NCI-H1092 (cell line): ENCODE measurements at places on chromosomes 6 and 20.

GRCh38 chr6:41371992-41372831 is 36.8 kb downstream of the NCR2 start:
- DNase-seq: no peak

DNA sequence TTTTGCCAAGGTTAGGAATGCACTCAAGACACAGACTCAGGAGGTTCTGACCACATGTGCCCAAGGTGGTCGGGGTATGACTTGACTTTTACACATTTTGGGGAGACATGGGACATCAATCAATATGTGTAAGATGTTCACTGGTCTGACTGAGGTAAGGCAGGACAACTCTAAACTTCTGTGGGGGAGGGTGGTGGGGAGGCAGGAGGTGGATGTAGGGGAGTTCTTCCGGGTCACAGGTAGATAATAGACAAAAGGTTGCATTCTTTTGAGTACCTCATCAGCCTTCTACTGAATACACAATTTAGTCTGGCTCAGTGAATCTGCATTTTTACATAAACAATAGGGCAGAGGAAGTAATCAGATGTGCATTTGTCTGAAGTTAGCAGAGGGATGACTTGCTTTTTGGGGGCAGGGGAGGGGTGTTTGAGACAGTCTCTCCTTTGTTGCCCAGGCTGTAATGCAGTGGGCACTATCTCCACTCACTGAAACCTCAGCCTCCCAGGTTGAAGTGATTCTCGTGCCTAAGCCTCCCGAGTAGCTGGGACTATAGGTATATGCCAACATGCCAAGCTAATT is 10.9 kb downstream of the ECHDC1 start:
- DNase-seq: no peak

GRCh38 chr20:5390720-5391119 is 74.0 kb upstream of the PROKR2 start:
- no peak for DNase-seq

- no peak for DNase-seq
Measured at GRCh38 chr20:17638835-17639407, 43.1 kb downstream of the RRBP1 start.

DNA sequence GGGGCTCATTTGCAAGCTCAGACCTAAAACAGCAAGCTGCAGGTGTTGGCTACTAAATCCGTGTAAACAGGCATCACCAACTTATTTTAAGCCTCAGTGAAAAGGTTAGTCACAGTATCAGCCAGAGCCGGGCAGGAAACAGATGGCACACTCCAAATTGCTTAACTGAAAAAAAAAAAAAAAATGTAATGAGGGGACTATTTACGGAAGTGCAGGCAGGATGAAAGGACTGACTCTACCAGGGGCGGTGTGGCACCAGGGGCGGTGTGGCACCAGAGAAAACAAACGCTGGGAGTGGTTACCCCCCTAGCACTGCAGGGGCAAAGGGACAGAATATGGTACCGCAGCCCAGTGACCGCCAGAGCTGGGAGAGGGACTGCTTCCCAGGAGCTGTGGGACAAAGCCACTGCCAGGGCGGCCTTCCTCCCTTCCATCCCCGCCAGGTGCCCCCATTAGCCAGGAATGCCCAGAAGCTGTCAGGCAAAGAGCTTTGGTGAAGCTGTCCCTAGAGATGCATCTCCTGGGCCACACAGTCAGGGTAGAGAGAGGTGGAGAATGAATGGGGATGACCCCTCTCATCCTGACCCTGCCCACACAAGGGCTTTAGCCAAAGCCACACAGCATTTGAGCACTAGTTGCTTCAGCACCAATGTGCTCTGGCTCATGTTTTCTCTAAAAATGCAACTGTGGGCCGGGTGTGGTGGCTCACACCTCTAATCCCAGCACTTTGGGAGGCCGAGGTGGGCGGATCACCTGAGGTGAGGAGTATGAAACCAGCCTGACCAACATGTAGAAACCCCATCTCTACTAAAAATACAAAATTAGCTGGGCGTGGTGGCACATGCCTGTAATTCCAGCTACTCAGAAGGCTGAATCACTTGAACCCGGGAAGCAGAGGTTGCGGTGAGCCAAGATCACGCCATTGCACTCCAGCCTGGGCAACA is 39.6 kb upstream of the GFOD1 start:
- DNase-seq: no peak

GRCh38 chr20:18255526-18255925 is 32.8 kb upstream of the ZNF133 start:
- no peak for DNase-seq

GRCh38 chr6:11282875-11283274 is 50.4 kb upstream of the NEDD9 start:
- no peak for DNase-seq

GRCh38 chr20:57251344-57251743 is 15.1 kb downstream of the BMP7 start:
- DNase-seq: no peak

DNA sequence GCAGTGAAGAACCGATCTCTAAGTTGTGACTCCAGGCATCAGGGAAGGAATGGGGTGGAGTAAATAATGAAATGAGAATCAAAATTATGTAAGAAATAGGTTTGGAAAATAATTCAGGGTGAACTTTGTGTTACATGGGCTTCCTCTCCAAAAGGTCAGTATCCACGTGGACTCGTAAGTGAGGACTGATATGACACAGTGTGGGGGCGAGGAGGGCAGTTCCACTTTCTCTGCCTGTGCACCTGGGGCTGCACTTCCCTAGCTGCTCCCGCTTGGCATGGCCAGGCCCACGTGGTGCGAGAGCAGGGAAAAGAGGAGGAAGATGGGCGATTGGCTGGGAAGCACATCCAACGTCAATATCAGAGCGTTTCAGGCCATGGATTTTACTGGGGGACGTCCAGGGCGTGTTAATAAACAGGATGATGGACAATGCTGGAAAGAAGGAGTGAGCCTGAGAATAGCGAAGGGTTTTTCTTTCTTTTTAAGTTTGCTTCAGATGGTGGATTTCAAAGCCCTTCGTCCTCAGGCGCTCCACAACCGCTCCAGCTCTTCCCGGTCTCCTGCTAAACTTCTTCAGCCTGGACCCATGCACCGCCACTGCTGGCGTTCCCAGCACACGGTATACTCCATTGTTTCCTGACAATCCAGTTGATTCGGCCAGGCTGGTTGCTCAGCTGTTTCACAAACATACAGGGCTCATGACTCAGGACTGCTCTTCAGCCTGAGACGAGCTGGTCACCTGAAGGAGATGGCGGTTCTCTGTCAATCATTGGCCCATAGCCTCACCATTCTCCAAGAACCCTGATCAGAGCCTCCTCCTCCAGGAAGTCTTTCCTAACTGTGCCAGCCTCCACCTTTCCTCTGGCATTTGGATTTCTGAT is 11.8 kb downstream of the CCR6 start:
- DNase-seq: no peak

GRCh38 chr6:138988469-138988834 is 399 bp upstream of the REPS1 start:
- DNase-seq: no peak

DNA sequence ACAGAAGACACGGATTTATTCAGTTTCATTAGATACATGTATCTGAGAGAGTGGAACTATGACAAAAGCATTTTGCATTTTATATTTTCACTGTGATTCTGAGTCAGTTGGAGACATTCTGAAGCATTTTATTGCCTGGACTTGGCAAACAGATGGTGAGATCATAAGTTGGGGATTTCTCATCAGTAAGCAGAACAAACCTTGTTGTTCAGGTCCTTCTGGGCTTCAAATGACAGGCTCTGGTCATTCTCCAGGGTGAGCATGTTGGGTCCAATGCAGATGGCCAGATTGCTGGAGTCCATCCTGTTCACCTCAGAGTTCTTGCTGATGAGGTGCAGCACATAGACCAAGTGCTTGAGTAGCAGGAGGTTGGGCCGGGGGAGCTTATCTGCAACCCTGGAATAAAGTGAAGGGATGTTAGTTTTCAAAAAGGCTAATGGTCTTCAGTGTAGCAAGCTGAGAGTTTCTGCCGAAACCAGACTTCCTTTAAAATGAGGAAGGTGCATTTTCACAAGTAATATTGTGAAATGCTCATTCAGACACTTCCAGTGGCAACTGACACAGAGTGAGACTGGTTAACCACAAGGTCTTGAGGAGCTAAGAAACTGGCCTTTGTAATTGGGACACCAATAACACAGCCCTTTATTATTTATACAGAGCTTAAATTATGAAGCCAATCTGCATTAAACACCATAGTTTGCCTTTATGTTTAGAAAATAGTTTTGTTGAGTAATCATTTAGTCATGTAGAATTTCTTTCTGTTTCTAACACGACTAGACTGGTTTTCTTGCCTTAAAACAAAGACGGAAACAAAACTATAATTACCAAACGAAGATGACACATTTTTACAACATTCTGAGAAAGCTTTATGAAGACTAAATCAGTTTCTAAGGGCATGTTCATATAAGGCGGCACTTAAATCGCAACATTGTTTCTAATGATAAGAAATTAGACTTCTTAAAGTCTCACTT is 5.6 kb downstream of the TAGAP start:
- no peak for DNase-seq

DNA sequence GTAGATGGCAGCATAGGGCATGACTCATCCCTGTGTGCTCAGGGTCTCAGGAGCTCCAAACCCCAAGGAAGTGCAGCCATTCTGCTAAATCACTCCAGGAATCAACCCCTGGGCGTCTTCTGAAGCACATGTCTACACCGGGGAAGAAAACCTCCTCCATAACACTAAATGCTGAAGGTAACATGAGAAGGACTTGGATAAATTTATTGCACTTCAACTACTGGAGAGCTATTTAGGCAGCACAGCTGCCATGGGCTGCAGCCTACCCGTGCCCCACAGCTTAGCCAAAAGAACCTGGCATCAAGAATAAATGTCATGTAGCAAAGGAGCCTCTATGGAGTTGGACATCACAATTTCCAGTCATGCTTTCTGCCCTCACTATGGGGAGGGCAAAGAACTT is 152.4 kb upstream of the PROKR2 start:
- DNase-seq: peak; percentile 58

GRCh38 chr6:150290429-150290828 is 78.4 kb upstream of the IYD start:
- no peak for DNase-seq
